ENCODE measurements at places on chromosomes 7 and 10. TPM values are rescaled to one million over a fixed set of nuclear protein-coding genes. Genes with fewer than 3 reads are reported as not detected.

- no peak for DNase-seq
Observed at GRCh38 chr7:102993718-102994029, 80.9 kb downstream of the LRRC17 start.

GRCh38 chr7:105439174-105439893 lies 50.6 kb upstream of the SRPK2 start:
- no peak for DNase-seq

DNA sequence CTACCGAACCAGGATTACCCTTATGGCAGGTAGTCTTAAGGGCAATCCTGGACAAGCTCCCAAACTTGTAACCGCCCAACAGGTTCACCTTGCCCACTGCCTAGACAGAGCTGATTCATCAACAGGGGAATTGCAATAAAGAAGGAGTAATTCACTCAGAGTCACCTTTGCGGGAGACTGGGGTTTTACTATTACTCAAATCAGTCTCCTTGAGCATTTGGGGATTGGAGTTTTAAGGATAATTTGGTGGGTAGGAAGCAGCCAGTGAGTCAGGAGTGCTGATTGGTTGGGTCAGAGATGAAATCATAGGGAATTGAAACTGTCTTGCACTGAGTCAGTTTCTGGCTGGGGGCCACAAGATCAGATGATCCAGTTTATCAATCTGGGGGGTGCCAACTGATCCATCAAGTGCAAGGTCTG lies 25.3 kb downstream of the HK1 start:
- DNase-seq, result no peak

FAM53B gene
- total RNA-seq, result 19.8 TPM

GRM3 gene
- 0.21 TPM for total RNA-seq
